NCI-H2081 (cell line): ENCODE measurements at places on chromosomes 2 and 18.

- DNase-seq = no peak
These were observed 5.8 kb upstream of the ADNP2 start for GRCh38 chr18:80103231-80103630.

DNA sequence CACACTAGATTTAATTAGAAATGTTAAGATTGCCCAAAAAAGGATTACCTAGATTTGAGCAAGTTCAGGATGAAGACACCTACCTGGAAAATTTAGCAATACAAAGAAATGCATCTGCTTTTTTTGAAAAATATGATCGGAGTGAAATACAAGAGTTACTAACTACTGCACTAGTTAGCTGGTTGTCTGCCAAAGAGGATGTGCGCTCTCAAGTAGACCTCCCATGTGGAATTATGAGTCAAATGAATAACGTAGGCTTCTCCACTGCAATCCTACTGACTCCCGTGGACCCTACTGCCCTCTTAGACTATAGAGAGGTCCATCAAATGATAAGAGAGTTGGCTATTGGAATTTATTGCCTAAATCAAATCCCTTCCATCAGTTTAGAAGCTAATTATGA lies 2.0 kb downstream of the ANKAR start:
- no peak for DNase-seq

DNA sequence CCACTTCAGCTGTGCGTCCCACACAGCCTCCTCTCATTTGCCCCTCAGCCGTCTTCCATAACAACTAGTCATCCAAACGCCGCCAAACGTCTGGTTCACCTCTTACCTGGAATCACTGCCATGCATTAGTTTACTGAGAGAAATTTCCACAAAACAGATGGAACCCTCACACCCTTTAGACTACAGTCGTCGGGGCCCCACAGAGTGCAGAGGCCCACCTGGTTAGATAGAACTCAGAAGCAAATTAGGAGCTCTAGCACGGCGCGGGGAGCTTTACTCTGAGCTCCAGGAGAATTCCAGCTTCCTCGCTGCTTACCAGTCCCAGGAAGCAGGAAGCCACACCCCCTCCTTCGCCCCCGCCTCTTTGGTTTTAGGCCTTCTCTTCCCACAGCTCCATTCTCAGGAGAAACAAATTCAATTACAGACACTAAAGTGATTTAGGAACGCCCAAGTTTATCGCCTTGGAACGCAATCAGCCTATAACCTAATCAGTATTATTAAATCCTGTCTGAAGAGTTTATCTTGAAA lies 9.4 kb downstream of the RNU2-63P start:
- no peak for DNase-seq

DNA sequence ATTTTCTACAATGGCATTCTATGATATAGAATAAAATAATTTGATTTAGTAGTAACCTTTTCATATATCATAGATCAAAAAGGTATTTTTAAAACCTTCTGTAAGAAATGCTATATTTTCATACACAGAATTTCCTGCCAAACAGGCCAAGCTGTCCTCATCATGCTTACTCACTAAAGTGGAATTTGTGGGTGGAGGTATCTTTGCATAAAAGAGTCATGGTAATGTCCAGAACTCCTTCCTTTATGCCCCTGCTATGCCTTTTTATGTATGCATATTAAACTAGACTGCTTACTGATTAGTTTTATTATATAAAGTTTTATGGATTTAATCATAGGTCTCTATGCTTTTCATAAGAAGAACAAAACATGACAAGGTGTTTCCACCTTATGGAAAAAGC lies 27.5 kb upstream of the MARCHF7 start:
- no peak for DNase-seq

GRCh38 chr2:230765611-230766300 lies 53.1 kb downstream of the CAB39 start:
- DNase-seq = no peak

GRCh38 chr2:64947885-64948284 lies 41.3 kb upstream of the SLC1A4 start:
- no peak for DNase-seq

GRCh38 chr2:9252002-9252357 lies 45.4 kb downstream of the ASAP2 start:
- DNase-seq = no peak

GRCh38 chr2:174699993-174700766 lies 64.1 kb downstream of the CHRNA1 start:
- DNase-seq = peak; percentile 23

- no peak for DNase-seq
These were observed 92.6 kb upstream of the TFCP2L1 start for GRCh38 chr2:121377646-121378045.

DNA sequence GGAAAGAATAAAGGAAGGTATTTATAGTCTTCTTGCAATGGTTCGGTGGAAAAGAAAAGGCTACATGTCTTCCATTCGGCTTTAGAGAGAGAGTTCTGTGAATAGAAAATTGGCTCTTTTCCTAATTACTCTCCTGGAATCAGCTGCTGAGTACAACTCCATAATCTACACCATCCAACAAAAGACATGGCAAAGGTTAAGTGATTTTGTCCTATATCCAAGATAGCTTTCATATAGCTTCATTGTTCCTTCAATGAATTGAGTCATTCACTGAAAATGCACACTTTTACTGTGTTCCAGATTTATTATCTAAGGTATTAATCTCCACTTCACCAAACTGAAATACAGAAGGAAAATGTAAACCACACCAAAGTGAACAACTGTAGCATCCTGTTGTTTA lies 514.5 kb downstream of the LRRTM4 start:
- peak; percentile 12 for DNase-seq
